ENCODE measurements at places on chromosomes 2 and 18. TPM values are rescaled to one million over a fixed set of nuclear protein-coding genes. Genes with fewer than 3 reads are reported as not detected.
A peak's percentile ranks its signal among the peaks of the same experiment; 100 is the strongest.

GRCh38 chr2:66066032-66066431, 368.9 kb upstream of the MEIS1 start:
- no peaks in the 10 kb centered on the region for H3K27me3 ChIP-seq
- no peak overlapping the region for H3K27ac ChIP-seq
- H3K4me1 ChIP-seq = no peaks in the 10 kb centered on the region
- H3K4me3 ChIP-seq = no peak overlapping the region
- no peak for DNase-seq

GRCh38 chr2:240797500-240797895, 22.5 kb downstream of the KIF1A start:
- DNase-seq = no peak
- H3K4me3 ChIP-seq = no peak overlapping the region
- H3K27ac ChIP-seq = no peak overlapping the region
- no peaks in the 10 kb centered on the region for H3K36me3 ChIP-seq
- peaks cover 46% of the 10 kb centered on the region for H3K27me3 ChIP-seq

DNA sequence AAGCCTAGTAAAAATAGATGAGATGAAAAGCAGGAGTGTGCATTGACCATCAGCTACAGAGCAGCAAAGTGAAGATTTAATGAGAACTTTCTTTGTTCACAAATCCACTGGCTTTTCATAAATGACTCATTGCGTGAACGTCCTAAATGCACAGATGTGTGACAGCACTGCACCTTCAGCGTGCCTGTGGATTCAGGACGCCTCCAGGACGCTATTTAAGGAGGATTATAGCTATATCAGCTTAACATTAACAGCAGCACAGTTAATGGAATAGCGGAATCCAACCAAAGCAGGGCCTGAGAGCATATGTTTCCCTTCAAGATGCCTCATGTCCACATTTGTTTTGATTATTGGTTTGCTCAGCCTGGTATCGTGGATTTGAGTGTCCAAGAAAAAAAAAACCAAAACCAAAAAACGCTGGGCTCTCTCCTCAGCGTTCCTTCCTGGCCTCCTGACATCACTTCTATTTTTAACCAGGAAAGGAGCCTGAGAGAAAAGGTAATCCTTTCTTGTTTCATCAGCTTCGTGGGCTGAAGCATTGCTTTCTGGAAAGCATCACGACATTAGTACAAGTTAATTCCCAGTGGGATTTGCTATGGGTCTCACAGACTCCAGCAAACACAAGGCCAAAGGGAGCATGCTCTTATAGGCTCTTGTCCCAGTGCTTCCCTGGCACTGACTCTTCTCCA, 447.0 kb upstream of the SMIM21 start:
- no peaks in the 10 kb centered on the region for H3K4me1 ChIP-seq
- no peak for DNase-seq
- no peaks in the 10 kb centered on the region for H3K36me3 ChIP-seq
- peak overlapping the region; percentile 70 for H3K27ac ChIP-seq
- H3K4me3 ChIP-seq = no peak overlapping the region

- H3K27me3 ChIP-seq = no peaks in the 10 kb centered on the region
- H3K4me1 ChIP-seq = peaks cover 4% of the 10 kb centered on the region
- no peak overlapping the region for H3K27ac ChIP-seq
- DNase-seq = no peak
- H3K4me3 ChIP-seq = no peak overlapping the region
Observed at GRCh38 chr2:128360711-128361110, 42.0 kb upstream of the HS6ST1 start.

- H3K27ac ChIP-seq = no peak overlapping the region
- no peaks in the 10 kb centered on the region for H3K4me1 ChIP-seq
- no peaks in the 10 kb centered on the region for H3K36me3 ChIP-seq
Observed at GRCh38 chr2:60466161-60466702, 87.2 kb downstream of the BCL11A start.

GRCh38 chr18:13232971-13233786, 14.6 kb downstream of the LDLRAD4 start:
- H3K27ac ChIP-seq = no peak overlapping the region
- no peak for DNase-seq
- no peaks in the 10 kb centered on the region for H3K36me3 ChIP-seq
- H3K4me1 ChIP-seq = peaks cover 7% of the 10 kb centered on the region
- H3K27me3 ChIP-seq = no peaks in the 10 kb centered on the region

- H3K4me3 ChIP-seq = no peak overlapping the region
- no peaks in the 10 kb centered on the region for H3K27me3 ChIP-seq
- H3K27ac ChIP-seq = no peak overlapping the region
- H3K4me1 ChIP-seq = no peaks in the 10 kb centered on the region
Observed at GRCh38 chr2:200677171-200677570, 91.4 kb downstream of the AOX1 start.

GRCh38 chr2:67848551-67849285, 214.1 kb downstream of the C1D start:
- no peaks in the 10 kb centered on the region for H3K36me3 ChIP-seq
- no peak overlapping the region for H3K4me3 ChIP-seq
- H3K27ac ChIP-seq = no peak overlapping the region
- H3K4me1 ChIP-seq = peaks cover 6% of the 10 kb centered on the region

DNA sequence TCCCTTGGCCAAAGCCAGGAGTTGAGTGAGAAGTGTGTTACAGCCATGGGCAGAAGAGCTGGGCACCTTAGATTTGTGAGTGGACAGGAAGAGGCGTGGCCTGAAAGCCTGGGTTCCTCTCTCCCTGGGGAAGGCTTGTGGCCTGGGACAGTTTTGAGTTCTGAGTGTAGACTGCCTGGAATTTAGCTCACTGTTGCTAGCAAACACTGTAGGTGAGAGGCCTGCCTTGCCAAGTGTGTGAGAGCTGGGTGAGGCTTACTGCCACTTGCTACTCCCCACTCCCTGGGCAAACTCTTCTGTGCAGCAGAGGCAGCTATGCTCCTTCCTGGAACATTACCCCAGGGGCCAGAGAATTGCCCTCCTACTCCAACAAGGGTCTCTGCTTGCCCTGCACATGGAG, 150.0 kb upstream of the GALNT5 start:
- no peaks in the 10 kb centered on the region for H3K4me1 ChIP-seq
- peak; percentile 19 for DNase-seq
- H3K36me3 ChIP-seq = no peaks in the 10 kb centered on the region
- H3K4me3 ChIP-seq = no peak overlapping the region
- H3K27ac ChIP-seq = peak overlapping the region; percentile 42

GRCh38 chr2:63981702-63982103, 37.5 kb downstream of the VPS54 start:
- no peaks in the 10 kb centered on the region for H3K27me3 ChIP-seq
- no peak overlapping the region for H3K27ac ChIP-seq
- H3K4me3 ChIP-seq = no peak overlapping the region
- peaks cover 4% of the 10 kb centered on the region for H3K36me3 ChIP-seq
- DNase-seq = no peak

GRCh38 chr2:96296925-96297324, 8.4 kb downstream of the SNRNP200 start:
- peaks cover 98% of the 10 kb centered on the region for H3K36me3 ChIP-seq
- H3K27ac ChIP-seq = no peak overlapping the region
- no peaks in the 10 kb centered on the region for H3K4me1 ChIP-seq
- no peaks in the 10 kb centered on the region for H3K27me3 ChIP-seq
- no peak for DNase-seq

GRCh38 chr2:37985333-37985732, 60.2 kb downstream of the RMDN2 start:
- no peaks in the 10 kb centered on the region for H3K27me3 ChIP-seq
- H3K27ac ChIP-seq = no peak overlapping the region
- H3K4me1 ChIP-seq = no peaks in the 10 kb centered on the region
- DNase-seq = no peak
- H3K36me3 ChIP-seq = no peaks in the 10 kb centered on the region

GRCh38 chr2:230924470-230925341, at the start of gene GPR55:
Gene GPR55 (minus strand): TSS chr2:230925242. CDS start chr2:230910962, 14,280 bp downstream.
- no peaks in the 10 kb centered on the region for H3K4me1 ChIP-seq
- H3K27me3 ChIP-seq = peaks cover 4% of the 10 kb centered on the region
- DNase-seq = peak; percentile 56
- H3K36me3 ChIP-seq = no peaks in the 10 kb centered on the region
- H3K27ac ChIP-seq = no peak within 1 kb of the TSS
- no peak within 1 kb of the TSS for H3K4me3 ChIP-seq

GRCh38 chr18:54503131-54503894, 87.7 kb upstream of the DYNAP start:
- no peaks in the 10 kb centered on the region for H3K36me3 ChIP-seq
- peaks cover 22% of the 10 kb centered on the region for H3K4me1 ChIP-seq
- no peaks in the 10 kb centered on the region for H3K27me3 ChIP-seq
- no peak overlapping the region for H3K27ac ChIP-seq
- no peak for DNase-seq

- H3K36me3 ChIP-seq = no peaks in the 10 kb centered on the region
- no peak for DNase-seq
- no peak overlapping the region for H3K27ac ChIP-seq
- no peaks in the 10 kb centered on the region for H3K27me3 ChIP-seq
Observed at GRCh38 chr18:64749884-64750283, 601.0 kb upstream of the LINC00305 start.

GRCh38 chr2:172462849-172463381, 35.5 kb downstream of the ITGA6 start:
- DNase-seq = peak; percentile 44
- H3K36me3 ChIP-seq = no peaks in the 10 kb centered on the region
- H3K4me1 ChIP-seq = peaks cover 72% of the 10 kb centered on the region
- no peaks in the 10 kb centered on the region for H3K27me3 ChIP-seq
- no peak overlapping the region for H3K4me3 ChIP-seq

DNA sequence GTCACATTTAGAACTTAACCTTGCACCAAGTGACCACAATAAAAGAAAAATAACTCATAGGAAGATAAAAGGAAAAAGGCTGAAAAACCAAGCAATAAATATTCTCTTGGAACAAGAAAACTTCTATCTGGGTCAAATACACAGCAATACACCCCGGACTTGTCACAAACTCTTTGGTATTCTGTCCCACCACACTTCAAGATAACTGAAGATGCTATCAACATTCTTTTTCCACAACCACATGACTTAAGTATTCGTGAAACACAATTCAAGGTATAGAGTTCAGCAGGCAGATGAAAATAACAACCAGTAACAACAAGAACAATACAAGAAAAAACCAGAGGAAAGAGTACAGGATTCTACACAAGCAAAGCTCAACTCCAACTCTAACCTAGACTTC, 18.0 kb downstream of the MBD2 start:
- no peak overlapping the region for H3K4me3 ChIP-seq
- H3K36me3 ChIP-seq = no peaks in the 10 kb centered on the region
- H3K27ac ChIP-seq = no peak overlapping the region
- peaks cover 35% of the 10 kb centered on the region for H3K4me1 ChIP-seq

DNA sequence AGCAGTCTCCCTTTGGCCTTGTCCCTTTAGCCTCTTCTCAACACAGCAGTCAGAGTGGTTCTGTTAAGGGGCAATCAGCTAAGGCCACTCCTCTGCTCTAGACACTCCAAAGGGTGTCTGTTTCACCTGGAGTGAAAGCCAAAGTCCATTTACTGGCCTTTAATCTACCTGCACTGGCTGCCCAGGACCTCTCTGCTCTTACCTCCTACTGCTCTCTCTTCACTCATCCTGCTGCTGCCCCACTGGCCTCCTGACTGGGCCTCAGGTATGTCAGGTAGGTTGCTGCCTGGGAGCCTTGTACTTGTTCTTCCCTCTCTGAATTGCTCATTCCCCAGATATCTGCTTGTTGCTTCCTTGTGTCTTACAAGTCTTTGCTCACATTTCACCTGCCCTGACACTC, 68.2 kb downstream of the PIKFYVE start:
- DNase-seq = no peak
- H3K27me3 ChIP-seq = no peaks in the 10 kb centered on the region
- no peak overlapping the region for H3K27ac ChIP-seq
- H3K4me3 ChIP-seq = no peak overlapping the region
- no peaks in the 10 kb centered on the region for H3K36me3 ChIP-seq
- no peaks in the 10 kb centered on the region for H3K4me1 ChIP-seq

Gene MYL1
- not detected for total RNA-seq

Gene C2orf72
- 18.9 TPM for total RNA-seq

Gene FIGN
- total RNA-seq = 1.3 TPM

Gene TXNDC2
- total RNA-seq = 0.27 TPM

Gene TUBA3E
- not detected for total RNA-seq

Data from transverse colon (tissue), 4 donors.